Stimulated activated CD4-positive, alpha-beta T cell treated with anti-CD3 and anti-CD28 coated beads, Interleukin-12 subunit alpha, Interleukin-12 subunit beta, amount 100 ng/mL, for 48 hours (primary cell): ENCODE measurements at places on chromosomes 16 and 17.

GRCh38 chr17:66951605-66951953 lies 12.9 kb upstream of the CACNG4 start:
- DNase-seq = no peak

DNA sequence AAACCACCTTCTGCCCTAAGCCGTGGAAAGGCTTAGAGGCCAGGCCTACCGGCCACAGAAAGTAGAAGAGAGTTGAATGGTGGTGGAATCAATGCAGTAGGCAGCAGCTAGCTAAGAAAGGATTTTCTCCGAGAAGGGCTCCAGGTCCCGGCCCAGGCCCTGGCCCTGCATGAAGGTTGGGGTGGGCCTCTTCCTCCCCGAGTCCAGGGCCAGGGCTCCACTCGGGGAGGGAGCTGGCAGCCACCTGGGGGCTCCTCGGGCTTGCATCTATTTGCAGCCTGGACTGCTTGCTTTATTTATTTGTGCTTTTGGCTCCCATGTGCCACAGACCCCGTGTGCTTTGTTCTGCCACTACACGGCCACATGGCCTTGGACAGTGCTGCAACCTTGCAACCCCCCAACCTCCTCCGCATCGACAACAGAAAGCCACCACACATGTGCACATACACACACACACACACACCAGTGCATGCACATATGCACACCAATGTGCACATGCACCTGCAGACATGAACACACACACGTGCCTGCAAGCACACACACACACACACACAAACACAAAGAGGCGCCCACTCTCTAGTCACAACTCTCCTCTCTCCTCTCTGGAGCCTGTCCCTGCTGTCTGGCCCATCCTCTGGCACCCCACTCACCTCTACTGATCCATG lies 96.4 kb upstream of the TNRC6C start:
- no peak for DNase-seq

DNA sequence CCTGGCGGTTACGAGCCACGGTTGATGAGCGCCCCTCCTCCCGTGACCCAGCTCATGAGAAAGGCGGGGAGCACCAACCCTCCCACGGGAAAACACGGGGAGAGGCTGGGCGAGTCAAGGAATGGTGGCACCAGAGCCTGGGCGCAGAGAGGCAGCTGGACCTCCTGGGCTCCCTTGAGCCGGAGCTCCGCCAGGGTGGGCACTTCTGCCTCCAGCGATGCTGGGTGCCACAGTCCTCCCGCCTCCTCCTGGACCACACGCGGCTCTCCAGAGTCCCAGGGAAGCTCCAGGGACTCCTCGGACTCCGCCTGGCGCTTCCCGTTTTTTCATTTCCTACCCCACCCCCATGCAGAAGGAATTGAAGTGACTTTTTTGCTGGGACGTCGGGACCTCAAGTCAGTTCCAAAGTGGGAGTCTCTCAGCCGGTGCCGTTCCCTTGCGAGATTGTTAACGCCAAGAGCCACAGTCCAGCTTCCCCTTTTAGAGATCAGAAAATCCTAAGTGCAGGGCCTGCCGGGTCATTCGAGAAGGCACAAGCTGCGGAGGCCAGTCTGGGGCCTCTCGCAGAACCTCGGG lies 6.6 kb upstream of the CBX8 start:
- DNase-seq = no peak

- DNase-seq = no peak
Measured at GRCh38 chr17:39701012-39701783, 1.3 kb downstream of the ERBB2 start.

GRCh38 chr17:5123343-5124124 lies 7.7 kb downstream of the USP6 start:
- no peak for DNase-seq

GRCh38 chr17:2235792-2236366 lies 67.7 kb downstream of the SMG6 start:
- no peak for DNase-seq

DNA sequence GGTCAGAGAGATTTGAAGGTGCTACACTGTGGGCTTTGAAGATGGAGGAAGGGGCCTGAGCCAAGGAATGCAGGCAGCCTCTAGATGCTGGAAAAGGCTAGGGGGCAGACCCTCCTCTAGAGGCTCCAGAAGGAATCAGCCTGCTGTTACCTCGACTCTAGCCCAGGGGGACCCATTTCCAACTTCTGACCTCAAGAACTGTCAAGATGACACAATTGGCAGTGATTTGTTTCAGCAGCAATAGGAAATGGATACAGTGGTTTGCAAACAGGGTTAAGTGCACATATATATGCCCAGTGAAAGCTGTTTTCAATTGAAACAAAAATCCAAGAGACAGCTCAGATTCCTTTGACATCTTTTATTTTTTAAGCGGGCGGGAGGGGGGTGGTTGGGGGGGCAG lies 3.7 kb upstream of the ZDHHC1 start:
- DNase-seq = no peak

DNA sequence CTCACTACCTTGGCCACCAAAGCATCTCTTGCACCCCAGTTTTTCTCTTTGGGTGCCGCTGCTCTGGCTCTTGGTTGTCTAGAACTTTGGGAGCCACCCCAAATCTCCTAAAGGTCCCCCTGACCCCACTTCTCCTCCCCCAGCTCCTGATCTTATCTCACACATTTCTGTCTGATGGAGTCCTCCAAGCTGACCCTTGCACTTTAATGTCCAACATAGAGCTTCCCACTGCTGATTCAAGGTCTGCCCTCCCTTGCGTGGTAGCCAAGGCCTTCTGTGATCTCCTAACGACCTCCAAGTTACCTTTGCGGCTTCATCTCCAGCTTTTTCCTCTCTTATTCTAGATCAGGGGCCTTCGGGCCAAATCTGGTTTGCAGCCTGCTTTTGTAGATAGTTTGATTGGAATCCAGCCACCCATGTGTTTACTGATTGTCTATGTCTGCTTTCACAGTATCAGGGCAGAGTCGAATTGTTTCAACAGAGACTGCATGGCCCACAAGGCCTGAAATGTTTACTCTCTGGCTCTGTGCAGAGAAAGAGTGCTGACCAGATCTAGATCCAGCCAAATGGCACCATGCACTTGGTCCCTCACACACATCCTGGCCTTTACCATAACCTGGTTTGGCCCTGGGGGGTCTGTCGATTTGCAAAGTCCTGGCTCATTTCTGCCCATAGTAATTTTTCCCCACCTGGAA lies 168.6 kb downstream of the HAPSTR1 start:
- no peak for DNase-seq

DNA sequence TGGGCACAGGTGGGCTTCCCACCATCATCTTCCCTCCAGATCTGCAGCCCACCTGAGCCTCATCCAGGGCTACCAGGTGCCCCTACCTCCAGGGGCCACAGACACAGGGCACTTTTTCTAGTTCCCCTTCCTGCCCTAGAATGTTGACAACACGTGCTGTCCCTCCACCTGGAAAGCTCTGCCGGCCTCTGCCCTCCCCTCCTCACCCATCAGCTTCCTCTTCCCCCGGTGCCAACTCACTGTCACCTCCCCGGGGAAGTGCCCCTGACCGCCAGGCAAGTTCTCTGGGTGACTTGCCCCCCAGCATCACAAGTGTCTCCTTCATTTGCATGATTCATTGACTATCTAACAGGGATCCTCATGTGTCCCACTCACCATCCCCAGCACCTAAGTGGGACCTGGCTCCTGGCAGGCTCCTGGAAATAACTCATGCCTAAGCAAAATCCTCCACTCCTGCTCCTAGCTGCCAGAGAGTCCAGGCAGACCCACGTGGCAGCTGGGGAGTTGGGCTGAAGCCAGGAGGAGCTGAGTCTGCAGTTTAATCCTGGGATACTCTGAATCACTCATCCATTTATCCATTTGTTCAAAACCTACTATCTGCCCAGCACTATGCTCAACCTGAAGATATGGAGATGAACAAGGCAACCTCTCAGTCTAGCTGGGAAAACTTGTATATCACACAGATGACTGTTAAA lies 304.4 kb downstream of the FOXL1 start:
- no peak for DNase-seq

- DNase-seq = peak; percentile 20
Measured at GRCh38 chr17:9729034-9729650, 62.2 kb downstream of the DHRS7C start.

DNA sequence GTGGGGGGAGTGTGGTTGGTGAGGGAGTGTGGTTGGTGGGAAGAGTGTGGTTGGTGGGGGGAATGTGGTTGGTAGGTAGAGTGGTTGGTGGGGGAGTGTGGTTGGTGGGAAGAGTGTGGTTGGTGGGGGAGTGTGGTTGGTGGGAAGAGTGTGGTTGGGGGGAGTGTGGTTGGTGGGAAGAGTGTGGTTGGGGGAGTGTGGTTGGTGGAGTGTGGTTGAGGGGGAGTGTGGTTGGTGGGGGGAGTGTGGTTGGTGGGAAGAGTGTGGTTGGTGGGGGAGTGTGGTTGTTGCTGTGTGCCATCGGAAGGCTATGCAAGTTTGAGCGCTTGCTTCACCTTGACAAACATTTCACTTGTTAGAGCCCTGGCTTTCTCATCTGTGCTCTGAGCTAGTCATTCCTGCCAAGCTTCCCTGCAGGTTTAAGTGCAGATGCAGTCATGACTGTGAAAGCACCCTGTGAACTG lies 20.1 kb downstream of the MINK1 start:
- no peak for DNase-seq

DNA sequence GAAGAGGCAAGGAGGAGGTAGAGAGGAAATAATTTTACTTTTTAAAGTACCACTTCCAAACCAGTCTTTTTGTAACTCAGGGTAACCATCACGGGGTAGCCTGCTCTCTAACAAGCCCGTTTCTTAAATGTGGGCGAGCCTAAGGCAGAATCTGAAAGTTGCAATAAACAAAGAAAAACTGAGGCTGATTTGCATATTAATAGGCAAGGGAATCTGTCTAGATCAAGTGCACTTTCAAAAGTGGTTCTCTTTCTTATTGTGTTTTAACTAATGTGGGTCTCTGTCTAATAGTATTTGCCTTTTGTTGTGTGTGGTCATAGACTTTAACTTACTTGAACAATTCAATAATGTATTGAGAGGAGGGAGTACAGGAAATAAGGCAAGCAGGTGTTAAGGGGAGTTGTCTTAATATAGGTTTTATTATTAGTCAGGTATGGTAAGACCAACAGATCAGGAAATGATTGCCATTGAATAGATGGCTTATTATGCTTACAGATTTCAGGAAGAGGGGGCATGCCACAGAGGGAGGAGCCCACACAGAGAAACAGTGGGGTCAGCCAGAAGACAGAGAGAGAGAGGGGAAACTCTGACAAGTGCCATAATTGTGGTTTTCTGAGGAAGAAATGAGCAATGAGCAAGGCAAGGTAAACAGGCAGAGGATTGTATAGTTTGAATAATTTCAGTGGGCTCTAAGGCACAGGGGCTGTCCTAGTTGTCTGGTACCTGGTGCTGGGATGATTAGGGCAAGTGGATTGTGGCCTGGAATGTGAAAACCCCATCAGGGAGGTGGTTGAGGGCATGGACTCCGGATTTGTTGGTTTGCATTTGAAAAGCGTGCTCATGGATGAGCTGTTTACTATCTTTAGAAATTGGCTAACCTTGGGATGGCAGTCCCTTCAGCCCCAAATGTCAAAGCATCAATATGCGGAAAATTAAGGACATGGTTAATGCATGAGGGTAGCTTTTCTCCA lies 237.2 kb downstream of the TOX3 start:
- DNase-seq = no peak

- DNase-seq = no peak
Measured at GRCh38 chr17:36059406-36059805, 4.7 kb upstream of the CCL18 start.

DNA sequence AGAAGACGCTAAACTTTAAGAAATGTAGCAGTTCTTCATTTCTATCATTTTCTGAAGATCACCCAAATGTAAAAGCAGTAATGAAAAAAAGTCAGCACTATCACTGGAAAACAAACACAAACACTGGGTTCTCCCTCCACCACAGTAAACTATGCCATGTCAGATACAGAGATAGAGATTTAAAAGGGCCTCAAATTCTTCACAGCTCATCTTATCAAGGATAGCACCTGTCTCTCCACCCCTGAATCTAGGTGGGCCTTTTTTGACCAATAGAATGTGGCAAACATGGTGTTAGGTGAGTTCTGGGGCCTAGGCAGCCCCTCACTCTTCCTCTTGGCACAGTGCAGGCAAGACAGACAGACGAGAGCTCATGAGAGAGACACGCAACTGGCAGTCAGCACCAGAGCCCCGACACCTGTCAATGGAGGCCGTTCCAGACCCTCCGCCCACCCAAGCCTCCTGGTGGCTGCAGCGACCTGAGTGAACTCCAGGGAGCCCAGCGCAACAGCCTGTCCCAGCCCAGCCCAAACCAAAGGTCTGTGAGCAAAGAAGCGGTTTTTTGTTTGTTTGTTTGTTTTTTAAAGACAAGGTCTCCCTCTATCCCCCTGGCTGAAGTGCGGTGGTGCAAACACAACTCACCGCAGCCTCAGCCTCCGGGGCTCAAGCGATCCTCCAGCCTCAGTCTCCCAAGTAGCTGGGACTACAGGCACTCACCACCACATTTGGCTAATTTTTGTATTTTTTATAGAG lies 79.8 kb downstream of the TBC1D16 start:
- DNase-seq = no peak

DNA sequence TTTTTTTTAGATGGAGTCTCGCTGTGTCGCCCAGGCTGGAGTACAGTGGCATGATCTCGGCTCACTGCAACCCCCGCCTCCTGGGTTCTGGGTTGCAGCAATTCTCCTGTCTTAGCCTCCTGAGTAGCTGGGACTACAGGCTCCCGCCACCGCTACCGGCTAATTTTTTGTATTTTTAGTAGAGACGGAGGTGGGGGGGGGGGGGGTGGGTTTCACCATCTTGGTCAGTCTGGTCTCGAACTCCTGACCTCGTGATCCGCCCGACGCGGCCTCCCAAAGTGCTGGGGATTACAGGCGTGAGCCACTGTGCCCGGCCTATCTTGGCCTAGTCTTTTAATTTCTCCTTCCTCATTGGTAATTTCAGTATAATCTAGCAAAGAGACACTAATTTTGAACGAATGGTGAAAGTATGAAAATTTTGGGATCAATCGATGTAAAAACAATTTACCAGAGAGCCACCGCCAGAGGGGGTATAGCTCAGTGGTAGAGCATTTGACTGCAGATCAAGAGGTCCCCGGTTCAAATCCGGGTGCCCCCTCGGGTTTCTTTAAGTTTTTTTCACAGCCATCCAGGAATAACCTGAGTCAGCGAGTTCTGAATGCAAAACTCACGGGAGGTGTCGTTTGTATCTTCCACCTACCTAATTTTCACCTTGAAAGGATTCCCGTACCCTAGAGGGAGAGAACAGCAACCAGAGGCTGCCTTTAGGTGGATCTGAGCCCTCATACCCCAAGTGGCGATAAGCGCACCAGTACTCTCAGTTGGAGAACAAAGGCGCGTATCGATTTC lies 2.5 kb upstream of the LASP1 start:
- DNase-seq = peak; percentile 91
